NCI-H2227 treated with DMSO at 0.1 percent for 48 hours (cell line): ENCODE measurements at places on chromosomes 5 and 9.

- DNase-seq = no peak
Measured at GRCh38 chr5:40554813-40555212, 124.9 kb upstream of the PTGER4 start.

DNA sequence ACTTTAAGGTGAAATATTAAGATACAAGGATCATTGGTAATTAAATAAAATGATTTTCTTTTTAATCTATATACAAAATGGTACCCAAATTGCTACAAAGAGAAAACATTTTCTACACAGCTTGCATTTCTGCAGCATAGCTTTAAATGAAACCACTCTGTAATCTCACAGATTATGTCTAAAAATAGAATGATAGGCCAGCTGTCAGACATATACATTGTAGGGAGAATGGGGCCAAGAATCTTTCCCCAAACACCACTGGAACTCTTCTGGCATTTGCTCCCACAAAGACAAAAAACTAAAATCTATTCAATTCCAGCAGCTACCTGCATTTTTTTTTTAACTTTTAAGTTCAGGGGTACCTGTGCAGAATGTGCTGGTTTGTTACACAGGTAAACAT, 124.1 kb upstream of the NR5A1 start:
- DNase-seq = no peak

- DNase-seq = no peak
Measured at GRCh38 chr9:134283111-134283515, 43.1 kb upstream of the RXRA start.

GRCh38 chr9:123654994-123655637, 274.8 kb downstream of the DENND1A start:
- DNase-seq = no peak

DNA sequence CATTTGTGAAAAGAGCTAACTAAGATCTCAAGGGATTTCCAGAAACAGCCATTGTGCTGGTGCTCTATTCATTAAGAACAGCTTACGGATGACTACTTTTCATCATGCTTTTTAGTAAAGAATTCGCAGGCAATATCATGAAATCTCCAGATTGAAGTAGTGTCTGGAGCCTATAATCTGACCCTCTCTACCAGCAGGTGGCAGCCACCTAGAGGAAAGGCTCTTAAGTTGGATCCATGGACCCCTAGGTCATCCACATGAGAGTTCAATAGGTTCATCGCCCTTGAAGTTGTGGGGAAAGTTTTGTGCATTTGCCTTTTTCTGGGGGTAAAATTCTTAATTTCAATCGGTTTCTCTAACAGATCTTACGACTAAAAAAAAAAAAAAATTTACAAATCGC, 82.3 kb downstream of the SLC1A3 start:
- no peak for DNase-seq

- DNase-seq = no peak
Measured at GRCh38 chr9:131658377-131659129, 81.3 kb downstream of the RAPGEF1 start.

DNA sequence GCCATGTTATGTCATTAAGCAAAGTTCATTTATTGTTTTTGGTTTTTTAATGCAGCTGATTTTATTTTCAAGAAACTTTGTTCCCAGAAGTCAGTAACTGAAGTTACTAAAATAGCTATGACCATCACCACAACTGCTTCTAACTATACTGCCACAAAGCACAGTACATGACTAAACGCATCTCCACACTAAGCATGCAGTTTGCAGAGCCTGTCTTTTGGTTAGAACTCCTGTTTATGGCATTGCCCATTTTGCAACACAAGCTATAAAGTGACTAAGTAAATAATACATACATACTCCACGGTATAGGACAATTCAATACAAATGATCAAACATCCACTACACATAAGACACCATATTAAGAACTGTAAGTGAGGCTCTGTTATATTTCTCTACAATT, 109.7 kb downstream of the MLLT3 start:
- DNase-seq = no peak

DNA sequence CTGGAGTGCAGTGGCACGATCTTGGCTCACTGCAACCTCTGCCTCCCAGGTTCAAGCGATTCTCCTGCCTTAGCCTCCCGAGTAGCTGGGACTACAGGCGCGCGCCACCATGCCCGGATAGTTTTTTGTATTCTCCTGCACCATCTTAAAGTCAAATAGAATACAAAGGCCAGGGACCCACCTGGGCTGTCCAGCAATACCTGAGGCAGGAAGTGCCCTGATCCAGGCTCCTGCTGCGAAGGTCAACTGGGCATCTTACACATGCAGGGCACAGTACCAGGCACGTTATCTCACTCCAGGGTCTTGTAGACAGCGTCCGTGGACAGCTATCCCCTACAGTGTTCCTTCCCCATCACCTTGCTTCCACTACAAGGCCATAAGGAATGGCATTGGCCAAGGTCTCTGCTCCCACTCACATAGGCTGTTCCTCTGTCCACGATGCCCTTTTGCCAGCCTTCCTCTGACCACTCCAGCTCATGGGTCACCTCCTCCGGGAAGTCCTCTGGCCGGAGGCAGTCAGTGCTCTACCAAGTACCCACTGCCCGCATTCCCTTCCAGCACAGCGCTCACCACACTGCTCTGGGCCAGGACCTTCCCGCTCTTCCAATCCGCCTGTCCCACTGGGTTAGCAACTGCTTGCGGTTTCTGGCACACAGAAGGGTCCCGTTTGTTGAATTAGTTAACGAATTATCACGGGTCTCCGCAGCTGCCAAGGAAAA, 978 bp downstream of the P4HA2 start:
- no peak for DNase-seq

- DNase-seq = no peak
Measured at GRCh38 chr9:127049044-127049443, 73.4 kb downstream of the ANGPTL2 start.

GRCh38 chr9:69223605-69224004, 49.5 kb downstream of the TJP2 start:
- DNase-seq = peak; percentile 0

GRCh38 chr9:128805661-128806060, 12.6 kb upstream of the ENDOG start:
- DNase-seq = no peak

- DNase-seq = no peak
Measured at GRCh38 chr9:114669961-114670360, 12.0 kb downstream of the TEX48 start.

DNA sequence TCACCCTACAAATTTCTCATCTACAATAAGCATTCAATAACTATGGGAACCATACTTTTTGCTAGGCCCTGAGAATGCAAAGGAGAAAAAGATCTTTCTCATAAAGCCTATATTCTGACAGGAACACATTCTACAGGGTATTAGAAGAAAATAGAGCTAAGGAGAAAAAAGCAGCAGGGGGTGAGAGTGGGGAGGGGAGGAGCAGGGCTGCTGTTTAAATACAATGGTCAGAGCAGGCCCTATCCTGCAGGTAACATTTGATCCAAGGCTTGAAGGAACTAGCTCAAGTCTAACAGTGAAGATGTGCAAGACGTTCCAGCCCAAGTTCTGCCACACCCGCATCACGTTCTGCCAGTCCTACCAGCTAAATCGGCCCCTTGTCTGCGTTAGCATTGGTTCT, 89.7 kb downstream of the ELAVL2 start:
- no peak for DNase-seq

DNA sequence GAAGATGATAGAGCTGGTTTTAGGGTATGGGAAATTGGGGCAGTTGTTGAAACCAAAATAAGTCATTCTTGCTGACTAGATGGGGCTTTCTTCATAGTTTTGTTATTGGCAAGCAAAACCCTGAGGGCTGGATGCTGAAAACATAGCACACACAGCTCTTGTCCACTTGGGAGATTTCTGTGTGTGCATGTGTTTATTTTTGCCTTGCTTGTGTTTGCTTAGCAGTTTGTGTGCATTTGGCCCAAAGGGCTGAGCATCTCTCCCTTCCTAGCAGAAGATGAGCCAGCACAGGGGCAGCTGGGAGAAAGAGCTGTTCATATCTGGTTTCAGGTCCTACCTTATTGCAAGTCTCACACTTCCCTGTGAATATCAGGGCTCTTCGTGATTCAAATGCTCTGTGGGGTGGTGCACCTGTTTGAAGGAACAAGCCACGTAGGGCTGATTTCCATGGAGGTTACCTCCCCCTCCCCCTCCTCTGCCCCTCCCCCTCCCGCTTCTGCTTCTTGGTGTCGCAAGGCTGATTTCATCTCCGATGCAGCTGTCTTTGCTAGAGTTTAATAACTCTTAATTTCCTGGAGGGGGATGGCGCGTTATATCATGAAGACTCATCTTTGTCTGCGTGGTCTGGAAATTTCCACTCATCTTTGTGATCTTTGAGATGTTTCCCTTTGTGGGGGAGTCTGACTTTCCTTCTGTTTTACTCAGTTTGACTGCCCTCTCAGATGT, 296.5 kb downstream of the ARHGAP26 start:
- DNase-seq = no peak

- no peak for DNase-seq
Measured at GRCh38 chr5:154482528-154483449, 4.8 kb upstream of the HAND1 start.

DNA sequence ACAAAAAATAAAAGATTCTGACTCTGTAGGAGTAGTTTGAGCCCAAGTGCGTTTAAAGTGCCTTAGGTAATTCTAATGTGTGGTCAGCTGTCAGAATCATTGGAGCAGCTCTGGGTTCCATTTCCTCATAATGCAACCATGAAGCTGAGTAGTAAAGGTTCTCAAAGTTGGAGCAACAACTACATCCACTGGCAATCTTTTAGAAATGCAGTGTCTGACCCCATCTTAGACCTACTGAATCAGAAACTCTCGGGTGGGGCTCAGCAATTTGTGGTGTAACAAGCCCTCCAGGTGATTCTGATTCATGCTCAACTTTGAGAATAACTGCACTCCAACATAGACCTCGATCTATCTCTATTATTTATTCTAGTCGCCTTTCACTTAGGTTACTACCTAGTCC, 7.6 kb upstream of the ALDH1A1 start:
- no peak for DNase-seq
